Daoy (cell line): ENCODE measurements at places on chromosomes 5 and 9. TPM values are rescaled to one million over a fixed set of nuclear protein-coding genes. Genes with fewer than 3 reads are reported as not detected.

SARDH gene
- total RNA-seq, result 0.45 and 1.2 TPM in 2 replicates

SLC45A2 gene
- not detected in 2 replicates for total RNA-seq

C5 gene
- total RNA-seq, result 0.45 and 0.69 TPM in 2 replicates

SPATA31D4 gene
- not detected in 2 replicates for total RNA-seq

GPR21 gene
- not detected in 2 replicates for total RNA-seq

LRRTM2 gene
- 0.51 and 2.2 TPM in 2 replicates for total RNA-seq

SLU7 gene
- 62.4 and 64.4 TPM in 2 replicates for total RNA-seq

PAEP gene
- not detected in 2 replicates for total RNA-seq

RASGRF2 gene
- total RNA-seq, result 0.54 and 1.1 TPM in 2 replicates
